ENCODE measurements at places on chromosomes 16 and 17.

DNA sequence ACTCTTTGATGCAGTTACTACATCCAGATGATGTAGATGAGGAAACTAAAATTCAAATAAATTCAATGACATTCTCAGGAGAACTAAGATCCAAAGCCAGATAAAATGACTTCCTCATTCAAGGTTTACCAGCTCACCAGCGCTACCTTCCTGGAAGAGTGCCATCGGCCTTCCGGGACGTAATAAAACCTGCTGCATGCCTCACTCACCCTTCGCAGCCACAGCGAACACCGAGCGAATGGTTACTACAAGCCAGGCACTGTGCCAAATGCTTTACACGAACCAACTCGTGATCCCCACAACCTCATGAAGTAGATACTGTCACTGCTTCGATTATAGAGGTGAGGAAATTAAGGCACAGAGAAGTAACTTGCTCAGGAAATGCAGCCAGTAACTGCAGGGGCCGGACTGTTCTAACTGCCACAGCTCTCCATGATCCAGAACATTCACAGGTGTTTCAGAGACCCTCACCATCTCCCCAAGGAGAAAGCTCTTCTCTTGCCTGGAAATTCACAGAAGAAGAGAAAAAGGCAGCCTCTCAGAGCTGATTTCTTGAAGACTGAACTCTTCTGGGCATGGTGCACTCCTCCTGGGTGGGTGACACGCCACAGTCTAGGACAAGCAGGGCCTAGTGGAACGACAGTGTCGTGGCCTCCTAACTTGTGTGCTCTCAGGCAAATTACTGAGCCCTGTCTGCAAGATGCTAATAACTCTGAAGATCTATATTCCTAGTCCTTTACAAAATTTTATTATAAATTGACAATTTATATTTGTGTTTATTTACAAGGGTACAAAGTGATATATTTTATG, 46.8 kb downstream of the HIC1 start:
- no peak for DNase-seq

DNA sequence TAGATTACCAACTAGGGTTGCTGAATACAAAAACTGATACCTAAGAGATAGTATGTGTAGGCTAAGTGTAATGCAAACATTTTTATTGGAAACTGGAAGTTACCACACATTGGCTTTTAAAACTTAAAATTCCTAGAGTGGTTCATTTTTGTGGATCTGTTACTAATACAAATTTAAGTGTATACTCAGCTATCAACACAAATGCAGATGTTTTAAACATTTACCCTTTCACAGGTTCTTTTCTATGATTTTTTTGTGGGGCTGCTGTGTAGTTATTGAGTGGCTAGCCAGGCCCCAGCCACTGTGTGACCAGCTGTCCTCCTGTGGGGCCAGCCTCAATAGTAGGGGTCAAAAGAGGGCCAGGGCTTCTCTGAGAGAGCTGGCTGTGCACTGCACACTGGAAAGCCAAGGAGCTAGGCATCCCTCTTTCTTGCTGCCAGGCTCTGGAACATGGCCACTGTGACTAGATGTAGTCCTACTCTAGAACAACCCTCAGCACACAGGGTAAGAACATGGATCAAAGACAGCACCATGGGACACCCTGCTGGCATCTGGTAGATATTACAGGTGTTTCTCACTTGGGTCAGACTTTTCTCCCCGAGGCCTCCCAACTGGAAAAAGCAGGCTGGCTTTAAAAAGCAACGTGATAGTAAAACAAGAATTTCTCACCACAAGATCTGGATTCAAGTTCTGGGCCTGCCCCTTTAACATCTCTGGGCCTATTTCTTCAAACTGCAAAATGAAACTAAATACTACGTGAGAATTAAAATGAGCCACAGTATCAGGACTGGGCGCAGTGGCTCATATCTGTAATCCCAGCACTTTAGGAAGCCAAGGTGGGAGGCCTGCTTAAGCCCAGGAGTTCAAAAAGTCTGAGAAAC, 7.3 kb upstream of the VEZF1 start:
- DNase-seq = peak; percentile 78

- no peak for DNase-seq
These were observed 204.1 kb upstream of the TOX3 start for GRCh38 chr16:52751035-52751434.

- no peak for DNase-seq
These were observed 50.6 kb downstream of the HS3ST3B1 start for GRCh38 chr17:14351493-14351892.

DNA sequence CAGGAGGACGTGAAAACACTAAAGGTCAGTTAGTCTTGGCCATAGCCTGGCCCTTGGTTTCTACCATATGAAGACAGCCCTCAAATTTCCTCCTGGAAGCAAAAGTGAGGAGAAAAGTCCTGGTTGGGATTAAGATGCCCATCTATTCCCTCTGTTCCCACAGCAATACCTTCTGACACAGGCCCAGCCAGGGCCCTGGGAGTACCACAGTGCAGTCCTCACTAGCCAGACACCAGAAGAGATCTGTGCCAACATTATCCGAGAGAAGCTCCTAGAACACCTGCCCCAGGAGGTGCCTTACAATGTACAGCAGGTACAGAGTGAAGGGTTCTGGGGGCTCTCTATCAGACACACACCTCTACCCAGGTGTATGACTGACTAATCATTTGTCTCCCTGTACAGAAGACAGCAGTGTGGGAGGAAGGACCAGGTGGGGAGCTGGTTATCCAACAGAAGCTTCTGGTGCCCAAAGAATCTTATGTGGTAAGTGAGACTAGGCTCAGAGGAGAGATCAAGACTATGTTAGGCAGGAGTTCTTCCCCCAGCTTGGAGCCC, 4.1 kb downstream of the ERAL1 start:
- DNase-seq = no peak

DNA sequence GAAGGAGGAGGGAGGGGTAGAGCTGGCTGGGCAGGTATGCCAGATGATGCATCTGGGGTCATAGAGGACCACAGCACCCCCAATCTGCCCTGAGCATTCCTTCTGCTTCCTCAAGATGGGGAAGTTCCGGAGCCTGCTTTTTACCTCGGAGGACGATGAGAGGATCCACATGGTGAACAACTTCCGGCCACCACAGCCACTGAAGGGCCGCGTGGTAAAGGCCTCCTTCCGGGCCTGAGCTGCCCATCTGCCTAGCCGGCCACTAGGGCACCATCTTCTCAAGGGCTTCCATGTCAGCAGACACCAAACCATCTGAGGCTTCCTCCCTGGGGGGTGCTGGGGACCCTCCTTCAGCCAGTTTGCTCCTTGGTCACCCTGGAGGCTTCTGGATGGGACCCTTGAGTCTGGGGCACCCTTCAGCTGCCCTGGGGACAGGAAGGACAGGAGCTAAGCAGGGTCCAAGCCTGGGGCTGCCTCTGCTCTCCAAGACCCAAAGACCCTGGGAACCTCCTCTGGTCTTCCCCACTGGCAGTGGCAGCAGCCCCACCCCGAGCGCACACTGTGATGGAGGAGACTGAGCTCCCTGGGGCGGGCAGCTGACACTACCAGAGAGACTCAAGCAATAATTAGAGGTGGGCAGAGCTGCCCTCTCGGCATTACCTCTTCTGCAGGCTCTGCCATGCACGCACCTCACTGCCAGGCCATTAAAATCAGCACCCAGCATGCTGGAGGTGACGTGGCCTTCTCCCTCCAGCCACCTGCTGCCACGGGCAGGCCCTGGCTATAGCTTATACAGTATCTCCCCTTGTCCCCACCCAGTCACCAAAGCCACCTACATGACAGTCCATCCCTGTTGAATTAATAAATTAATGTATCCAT, 9.3 kb downstream of the CA7 start:
- no peak for DNase-seq

- no peak for DNase-seq
These were observed 68.3 kb downstream of the MAF start for GRCh38 chr16:79532273-79532672.

DNA sequence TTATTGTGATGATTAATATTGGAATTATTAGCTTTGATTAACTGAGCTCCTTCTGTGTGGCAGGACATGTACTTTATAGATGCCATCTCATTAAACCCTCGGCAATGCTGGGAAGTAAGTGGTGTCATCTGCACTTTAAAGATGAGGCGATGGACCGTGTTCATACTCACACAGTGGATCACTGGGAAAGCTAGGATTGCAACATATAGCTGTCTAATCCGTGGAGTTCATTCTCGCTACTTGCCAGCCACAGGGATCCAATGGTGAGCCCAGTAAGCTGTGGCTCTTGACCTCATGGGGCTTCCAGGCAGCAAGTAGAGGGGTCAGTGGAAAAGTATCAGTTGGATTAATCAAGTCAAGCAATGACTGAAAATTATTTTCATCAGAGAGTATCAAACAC, 587.9 kb downstream of the CDH13 start:
- no peak for DNase-seq

GRCh38 chr17:82007228-82007494, 15.5 kb downstream of the CENPX start:
- no peak for DNase-seq

- no peak for DNase-seq
These were observed 25.5 kb upstream of the ZNF750 start for GRCh38 chr17:82865274-82865673.

- no peak for DNase-seq
These were observed 169.1 kb downstream of the XYLT1 start for GRCh38 chr16:17301593-17302135.

- DNase-seq = no peak
These were observed 38.9 kb downstream of the ST3GAL2 start for GRCh38 chr16:70399951-70400350.

GRCh38 chr17:82086941-82087906, 10.8 kb downstream of the FASN start:
- no peak for DNase-seq

DNA sequence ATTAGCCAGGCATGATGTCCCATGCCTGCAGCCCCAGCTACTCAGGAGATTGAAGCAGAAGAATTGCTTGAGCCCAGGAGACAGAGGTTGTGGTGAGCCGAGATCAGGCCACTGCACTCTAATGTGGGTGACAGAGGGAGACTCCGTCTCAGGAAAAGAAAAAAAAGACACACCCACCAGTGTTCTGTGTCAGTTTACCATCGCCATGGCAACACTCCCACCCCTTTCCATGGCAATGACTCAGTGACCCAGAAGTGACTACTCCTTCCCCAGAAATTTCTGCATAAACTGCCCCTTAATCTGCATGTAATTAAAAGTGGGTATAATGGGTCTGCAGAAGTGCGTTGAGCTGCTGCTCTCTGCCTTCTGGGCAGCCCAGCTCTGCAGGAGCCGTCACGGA, 4.0 kb upstream of the ZC3H18 start:
- DNase-seq = peak; percentile 44

DNA sequence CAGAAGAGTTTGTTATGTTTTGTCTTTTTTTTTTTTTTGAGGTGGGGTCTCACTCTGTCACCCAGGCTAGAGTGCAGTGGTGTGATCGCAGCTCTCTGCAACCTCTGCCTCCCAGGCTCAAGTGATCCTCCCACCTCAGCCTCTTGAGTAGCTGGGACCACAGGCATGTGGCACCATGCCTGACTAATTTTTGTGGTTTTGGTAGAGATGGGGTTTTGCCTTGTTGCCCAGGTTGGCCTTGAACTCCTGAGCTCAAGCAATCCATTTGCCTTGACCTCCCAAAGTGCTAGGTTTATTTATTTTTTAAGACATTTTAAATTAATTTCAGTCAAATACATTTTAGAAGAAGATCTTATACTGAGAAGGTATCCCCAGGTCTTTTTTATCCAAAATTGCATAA, 366.7 kb downstream of the KCNJ2 start:
- DNase-seq = peak; percentile 13

DNA sequence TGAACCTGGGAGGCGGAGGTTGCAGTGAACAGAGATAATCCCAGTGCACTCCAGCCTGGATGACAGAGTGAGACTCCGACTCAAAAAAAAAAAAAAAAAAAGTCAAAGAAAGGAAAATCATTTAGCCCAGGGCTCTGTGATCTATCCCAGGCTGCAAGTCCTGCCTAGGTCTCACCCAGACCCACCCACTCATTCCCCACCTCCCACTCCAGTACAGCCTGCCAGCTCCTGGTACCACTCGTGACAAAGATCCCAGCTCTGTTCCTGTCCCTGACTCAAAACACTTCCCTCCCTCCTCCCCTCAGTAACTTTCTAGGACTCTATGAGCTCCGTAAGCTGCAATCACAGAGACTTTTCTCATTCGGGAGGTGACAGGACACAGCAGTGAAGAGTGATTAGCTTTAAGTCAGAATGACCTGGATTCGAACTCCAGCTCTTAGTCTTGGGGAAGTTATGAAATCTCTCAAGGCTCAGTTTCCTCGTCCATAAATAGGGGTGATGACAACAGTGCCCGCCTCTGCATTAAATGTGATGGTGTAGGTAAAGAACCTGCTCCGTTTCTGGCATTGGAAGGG, 28.0 kb upstream of the MRPS23 start:
- no peak for DNase-seq

- no peak for DNase-seq
These were observed 56.3 kb upstream of the HNF1B start for GRCh38 chr17:37801171-37801570.

DNA sequence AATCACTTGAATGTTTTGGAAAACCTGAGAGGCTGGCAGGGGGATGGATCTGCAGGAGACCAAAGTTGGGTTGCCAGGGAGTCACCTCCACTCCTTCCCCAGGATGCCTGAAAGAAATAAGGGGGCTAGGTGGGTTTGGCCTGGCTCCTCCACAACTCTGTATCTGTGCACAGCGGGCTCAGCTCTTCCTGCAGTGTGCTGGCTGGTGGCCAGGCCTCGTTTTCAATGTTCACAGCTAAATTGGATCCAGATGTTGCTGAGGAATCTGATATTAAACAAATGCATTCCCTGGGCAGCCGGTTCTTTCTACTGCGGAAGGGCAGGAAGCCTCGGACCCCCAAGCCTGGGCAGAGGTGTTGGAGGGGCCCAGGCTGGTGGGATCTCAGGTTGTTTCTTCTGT, 106.2 kb downstream of the N4BP1 start:
- DNase-seq = peak; percentile 95

- no peak for DNase-seq
These were observed 8.5 kb upstream of the COG1 start for GRCh38 chr17:73184136-73184993.

DNA sequence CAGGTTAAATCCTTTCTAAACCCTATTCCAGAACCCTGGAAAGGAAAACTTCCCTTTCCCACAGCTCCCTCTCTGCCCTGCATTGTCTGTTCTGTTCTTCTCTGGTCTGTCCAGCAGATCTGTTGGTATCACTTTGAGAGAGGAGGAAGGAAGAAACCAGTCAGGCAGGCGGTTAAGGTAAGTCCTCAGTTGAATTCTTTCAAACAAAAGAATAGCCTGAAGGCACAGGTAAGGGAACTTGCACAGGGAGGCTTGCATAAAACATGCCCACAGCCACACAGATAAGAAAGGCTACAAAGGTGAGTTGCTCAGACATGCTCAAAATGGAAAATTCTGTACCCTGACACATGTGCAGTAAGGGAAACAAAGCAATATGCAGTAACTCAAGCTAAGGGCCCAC, 595.7 kb upstream of the CDH5 start:
- no peak for DNase-seq

- DNase-seq = no peak
These were observed 2.9 kb downstream of the SMPD3 start for GRCh38 chr16:68445458-68445857.

GRCh38 chr17:67655478-67656148, 62.1 kb upstream of the NOL11 start:
- no peak for DNase-seq

- no peak for DNase-seq
These were observed 50.9 kb upstream of the SDK2 start for GRCh38 chr17:73695035-73695738.
